ENCODE measurements at places on chromosomes 3 and 15.

GRCh38 chr15:98443526-98443925 is 204.8 kb upstream of the IGF1R start:
- no peak for DNase-seq

- no peak for DNase-seq
These were observed 174.9 kb upstream of the LINGO1 start for GRCh38 chr15:77807611-77808010.

GRCh38 chr3:154842536-154842935 is 237.6 kb upstream of the MME start:
- no peak for DNase-seq

DNA sequence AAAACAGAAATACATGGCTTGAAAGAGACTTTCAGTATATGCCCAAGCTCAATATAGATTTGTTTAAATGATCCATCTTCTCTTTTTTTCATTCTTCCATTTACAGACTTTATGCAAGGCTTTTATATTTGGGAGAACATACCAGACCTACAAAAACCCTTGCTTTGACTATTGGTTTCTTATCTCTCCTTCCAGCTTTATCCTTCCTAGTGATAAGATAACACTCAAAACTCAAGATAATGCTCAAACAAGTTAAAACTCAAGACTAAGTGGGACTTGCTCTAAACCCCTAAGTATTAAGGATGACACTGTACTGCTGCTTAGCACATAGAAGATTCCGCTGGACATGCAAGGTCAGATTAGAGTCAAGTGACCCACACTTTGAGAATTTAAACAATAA is 8.0 kb downstream of the TUSC7 start:
- no peak for DNase-seq

DNA sequence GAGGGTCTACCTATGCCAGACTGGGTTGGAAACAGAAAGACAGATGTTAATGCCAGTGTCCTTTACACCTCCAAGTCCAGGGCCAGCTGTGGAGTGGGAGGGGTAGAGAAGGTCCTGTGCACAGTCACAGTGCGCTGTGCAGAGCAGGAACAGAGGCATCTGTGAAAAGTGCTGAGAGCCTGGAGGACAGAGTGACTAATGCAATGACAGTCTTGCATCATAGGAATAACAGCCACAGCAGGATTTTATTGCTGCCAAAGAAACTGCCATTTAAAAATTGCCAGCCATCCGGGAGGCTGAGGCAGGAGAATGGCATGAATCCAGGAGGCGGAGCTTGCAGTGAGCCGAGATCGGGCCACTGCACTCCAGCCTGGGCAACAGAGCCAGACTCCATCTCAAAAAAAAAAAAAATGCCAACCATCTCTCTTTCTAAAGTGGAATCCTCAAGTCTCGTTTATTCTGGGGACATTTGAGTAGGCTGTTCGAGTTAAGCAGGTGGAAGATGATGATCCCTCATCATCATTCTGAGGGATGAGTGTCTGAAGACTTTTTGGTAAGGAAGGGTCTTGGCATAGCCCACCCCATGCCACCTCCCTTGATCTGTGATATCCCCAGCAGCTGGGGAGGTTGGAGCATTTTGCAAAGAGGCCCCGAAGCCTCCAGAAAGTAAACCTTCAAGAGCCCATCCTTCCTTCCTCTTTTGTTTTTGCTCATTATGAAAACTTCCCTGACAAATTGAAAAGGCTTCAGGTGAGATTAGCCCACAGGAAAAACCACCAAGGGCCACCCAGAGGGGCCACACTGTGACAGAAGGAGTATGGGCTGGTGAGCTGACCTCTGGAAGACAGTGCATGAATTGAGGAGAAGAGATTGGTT is 7.7 kb downstream of the CCR2 start:
- DNase-seq, result no peak

DNA sequence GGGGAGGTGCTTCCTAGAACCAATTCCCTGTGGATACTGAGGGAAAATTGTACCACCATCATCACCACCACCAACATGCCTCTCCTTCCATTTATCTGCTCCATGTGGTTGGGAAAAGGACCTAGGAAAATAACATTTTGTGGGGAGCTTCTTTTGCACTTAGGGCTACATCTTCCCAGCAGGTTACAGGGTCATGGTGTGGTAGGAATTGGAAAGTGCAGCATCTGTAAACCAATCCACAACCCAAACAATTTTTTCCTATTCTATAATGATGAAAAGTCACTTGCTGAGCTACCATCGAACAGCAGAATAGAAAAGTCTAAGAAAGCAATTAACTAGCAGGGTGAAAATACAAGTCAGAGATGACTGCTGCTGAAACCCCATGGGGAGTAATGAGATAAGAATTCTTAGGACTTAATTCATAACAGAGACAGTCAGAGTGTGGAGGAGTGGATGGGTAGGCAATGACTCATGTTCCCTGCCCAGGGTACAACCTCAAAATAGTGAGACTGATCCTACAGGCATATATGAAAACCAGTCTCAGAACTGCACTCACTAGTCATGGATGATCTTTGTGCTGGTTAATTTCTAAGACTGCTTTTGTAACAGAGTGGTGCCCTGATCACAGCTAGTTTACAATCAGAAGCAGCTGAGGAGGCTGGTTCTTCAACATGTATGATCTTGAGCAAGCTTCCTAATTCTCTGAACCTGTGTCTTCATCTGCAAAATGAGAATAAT is 38.1 kb upstream of the LEKR1 start:
- no peak for DNase-seq

- no peak for DNase-seq
These were observed 250.5 kb downstream of the SHQ1 start for GRCh38 chr3:72597756-72598195.

DNA sequence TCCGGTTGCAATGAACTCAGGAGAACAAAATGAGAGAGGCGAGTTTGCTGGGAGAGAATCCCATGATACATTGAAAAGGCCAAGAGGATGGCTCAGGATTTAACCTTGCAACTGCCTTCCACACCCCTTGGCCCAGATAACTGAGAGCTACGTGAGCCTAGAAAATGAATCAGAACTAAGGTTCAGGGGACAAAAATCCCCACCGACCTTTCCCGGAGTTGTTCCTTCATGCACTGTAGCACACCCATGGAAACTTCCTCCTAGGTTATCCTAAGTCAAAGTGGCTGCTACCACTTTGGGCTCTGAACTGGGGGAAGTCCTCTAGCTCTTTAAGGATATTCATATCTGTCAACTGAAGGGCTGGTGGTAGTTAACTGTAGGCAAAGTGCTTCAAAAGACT is 58.3 kb upstream of the SLC4A7 start:
- DNase-seq, result no peak

All from WTC11 (cell line).